Stimulated activated CD8-positive, alpha-beta memory T cell treated with anti-CD3 and anti-CD28 coated beads, Interleukin-4, amount 100 ng/mL, for 1 hour (primary cell): ENCODE measurements at places on chromosomes 6 and 20.

DNA sequence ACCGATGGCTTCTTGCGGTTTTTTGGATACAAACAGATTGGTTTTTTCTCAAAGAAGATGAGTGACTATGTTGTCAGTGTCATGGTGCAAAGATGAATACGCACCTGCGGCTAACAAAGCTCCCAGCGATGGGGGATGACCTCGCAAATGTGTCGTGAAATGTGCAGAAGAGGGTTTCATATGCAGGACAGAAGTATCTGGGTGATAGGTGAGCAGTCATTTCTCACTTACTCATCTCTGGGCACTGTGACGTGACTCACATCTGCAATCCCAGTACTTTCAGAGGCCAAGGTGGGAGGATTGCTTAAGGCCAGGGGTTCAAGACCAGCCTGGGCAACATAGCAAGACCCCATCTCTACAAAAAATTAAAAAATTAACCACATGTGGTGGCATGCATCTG lies 216.3 kb downstream of the ERMARD start:
- DNase-seq: no peak

DNA sequence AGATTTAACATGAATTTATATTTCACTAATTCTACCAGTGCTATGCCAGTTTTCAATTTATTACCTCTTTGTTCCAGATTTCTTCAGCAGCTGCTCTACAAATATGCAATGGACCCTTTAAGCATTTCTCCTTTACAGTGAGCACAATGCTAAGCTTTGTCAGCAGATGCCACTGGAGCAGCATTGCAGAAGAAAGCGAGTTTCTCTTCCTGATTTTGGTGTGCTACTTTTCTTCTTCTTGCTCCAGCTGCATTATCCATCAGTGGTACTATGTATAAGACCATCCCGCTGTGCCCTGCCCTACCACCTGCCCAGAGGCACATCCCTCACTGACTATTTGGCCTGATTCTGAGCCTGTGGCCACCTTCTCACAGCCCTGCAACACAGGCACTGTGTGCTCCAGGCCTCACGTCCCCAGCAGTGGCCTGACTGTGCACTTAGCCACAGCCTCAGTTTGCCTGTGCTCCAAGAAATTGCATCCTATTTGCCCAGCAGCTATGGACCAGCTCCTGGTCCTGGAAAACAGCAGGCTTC lies 84.1 kb downstream of the TNFAIP3 start:
- no peak for DNase-seq

DNA sequence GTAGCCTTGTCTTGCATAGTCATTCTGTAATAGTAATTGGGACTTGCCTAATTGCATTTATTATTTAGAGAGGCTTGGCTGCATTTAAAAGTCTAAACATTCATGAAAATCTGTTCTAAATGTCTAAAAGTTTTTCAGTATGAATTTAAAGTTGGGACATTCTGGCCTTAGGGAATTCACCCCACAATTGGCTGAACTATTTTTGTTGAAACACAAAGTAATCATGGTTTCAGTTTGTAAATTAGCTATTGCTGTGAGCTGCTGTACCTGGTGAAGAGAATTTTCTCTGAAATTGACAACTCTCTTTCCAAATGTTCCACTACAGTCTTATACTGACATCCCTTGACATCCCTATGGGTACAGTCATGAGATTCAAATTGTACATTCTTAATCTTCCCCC lies 253.0 kb downstream of the FARS2 start:
- no peak for DNase-seq

- DNase-seq: peak; percentile 49
Observed at GRCh38 chr6:13454286-13455221, 32.8 kb downstream of the GFOD1 start.

DNA sequence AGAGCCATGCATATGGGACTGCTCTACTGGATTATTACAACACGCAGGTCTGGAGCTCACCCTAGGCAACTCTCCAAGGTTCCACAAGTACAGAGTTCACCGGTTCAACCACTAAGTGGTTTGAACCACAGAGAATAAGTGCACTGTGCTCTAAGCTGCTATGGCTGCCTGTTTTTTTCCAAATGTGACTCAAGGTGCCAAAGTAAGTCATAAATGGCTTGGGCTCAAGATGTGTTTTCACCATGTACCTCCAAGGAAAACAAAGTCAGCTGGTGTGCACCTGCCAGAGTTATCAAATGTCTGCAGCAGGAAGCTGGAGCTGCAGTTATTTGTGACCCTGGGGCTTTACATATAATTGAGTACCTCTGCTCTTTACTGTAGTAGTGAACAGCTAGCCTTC lies 76.7 kb downstream of the PREP start:
- no peak for DNase-seq
